NCI-H2029 treated with DMSO at 0.1 percent for 48 hours (cell line): ENCODE measurements at places on chromosomes 5 and 9.

GRCh38 chr9:6444128-6444527 lies 31.1 kb downstream of the UHRF2 start:
- DNase-seq = no peak

- DNase-seq = no peak
Measured at GRCh38 chr5:43274435-43275114, 38.6 kb downstream of the HMGCS1 start.

- peak; percentile 72 for DNase-seq
Measured at GRCh38 chr9:74773886-74774479, 113.7 kb downstream of the TRPM6 start.

GRCh38 chr9:71446106-71446472 lies 322.2 kb downstream of the CEMIP2 start:
- DNase-seq = no peak

DNA sequence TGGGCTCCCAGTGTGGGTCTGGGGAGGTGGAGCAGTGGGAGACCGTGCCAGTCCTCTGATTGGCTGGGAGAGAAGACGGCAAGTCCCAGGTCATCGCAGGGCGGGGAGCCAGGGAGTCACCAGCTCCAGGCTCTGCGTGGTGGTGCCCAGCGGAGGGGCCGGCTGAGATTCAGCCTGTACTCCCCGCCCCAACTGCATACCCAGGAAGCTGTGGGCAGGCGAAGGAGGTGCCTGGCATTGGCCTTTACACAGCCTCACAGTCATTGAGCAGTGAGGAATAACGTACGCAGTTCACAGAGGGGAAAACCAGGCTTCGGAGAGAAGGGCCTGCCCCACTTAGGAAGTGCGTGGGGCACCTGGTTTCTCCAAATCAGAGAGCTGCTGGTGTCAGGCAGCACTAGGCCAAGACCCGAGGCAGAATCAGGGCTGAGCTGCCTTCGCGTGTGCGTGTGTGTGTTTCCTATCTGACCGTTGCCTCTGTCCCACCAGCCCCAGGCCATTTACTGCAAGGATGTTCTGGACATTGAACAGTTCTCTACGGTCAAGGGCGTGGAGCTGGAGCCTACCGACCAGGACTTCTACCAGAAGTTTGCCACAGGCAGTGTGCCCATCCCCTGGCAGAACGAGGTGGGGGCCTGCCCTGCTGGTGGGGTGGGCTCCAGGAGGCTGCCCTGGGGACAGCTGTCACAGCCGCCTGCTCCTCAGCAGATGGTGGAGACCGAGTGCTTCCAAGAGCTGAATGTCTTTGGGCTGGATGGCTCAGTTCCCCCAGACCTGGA lies 6.2 kb upstream of the PRR7 start:
- no peak for DNase-seq

- DNase-seq = no peak
Measured at GRCh38 chr5:102528600-102528999, 29.8 kb upstream of the SLCO6A1 start.

DNA sequence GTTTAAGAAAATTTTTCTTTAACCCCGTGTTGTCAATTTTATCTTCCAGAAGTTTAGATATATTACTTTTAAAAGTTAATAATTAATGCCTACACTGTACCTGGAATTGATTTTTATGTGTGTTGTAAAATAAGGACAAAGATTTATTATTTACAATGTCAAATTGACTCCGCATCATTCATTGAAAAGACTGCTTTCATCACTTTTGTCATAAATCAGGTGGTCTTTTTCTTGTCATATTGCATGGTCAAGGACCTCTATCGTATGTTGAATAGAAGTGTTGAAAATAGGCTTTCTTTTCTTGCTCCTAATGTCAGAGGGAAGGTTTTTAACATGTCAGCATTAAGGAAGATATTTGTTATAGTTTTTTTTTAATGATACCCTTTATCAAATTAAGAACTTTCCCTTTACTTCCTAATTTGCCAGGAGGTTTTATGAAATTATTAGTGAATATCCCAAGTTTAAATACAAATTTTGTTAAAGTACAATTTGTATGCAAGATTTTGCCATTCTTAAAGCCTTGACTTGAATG lies 92.6 kb downstream of the WDR70 start:
- no peak for DNase-seq

GRCh38 chr5:13921578-13921977 lies 22.9 kb downstream of the DNAH5 start:
- no peak for DNase-seq

DNA sequence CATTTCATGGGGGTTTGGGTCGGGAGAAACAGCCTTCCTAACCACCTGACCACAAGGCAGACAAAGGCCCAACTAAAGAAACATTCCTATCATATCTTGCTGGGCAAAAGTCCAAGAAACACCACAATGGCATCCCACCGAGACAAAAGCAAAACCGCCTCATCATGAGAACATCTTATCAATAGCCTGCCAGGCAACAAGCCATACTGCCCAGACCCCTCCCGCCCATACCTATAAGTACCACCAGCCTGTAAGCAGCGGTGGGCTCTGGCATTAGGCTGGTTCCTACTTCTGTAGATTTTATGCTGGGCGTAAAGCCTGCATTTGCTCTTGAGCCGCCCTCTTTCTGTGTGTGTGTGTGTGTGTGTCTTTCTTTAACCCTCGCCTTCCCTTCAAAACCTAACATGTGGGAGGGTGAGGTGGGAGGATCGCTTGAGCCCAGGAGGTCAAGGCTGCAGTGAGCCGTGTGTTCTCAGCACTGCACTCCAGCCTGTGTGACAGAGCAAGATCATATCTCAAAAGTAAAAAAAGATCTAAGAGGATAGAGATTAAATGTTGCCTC lies 56.9 kb downstream of the PDE6A start:
- DNase-seq = no peak

DNA sequence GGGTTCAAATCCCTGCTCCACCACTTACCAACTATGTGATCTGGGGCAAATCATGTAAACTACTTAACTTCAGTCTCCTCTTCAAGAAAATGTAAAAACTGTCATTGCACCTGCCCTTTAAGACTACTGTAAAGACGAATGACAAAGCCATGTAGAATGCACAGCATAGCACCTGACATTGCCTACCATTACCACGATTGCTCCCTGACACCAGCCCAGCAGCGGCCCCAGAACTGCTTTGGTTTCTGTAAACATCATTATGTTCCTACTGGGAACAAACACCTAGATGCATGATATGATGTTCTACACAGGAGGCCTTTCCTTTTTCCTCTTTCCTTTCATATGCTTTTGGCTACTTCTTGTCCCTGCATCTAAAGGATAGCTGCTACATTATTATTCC lies 23.1 kb upstream of the PLPP6 start:
- no peak for DNase-seq

DNA sequence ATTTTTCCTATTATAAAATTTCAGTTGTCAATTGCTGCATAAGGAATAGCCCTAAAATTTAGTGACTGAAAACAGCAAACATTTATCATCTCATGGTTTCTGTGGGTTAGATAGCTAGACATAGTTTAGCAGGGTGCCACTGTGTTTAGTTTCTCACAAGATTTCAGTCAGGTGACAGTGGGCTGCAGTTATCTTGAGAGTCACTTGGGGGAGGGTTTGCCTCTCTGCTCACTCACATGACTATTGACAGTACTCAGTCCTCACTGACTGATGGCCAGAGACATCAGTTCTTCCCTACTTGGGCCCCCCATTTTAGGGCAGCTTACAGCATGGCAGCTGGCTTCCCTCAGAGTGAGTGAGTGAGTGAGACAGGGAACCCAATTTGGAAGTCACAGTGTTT lies 42.0 kb downstream of the PBX3 start:
- DNase-seq = no peak

DNA sequence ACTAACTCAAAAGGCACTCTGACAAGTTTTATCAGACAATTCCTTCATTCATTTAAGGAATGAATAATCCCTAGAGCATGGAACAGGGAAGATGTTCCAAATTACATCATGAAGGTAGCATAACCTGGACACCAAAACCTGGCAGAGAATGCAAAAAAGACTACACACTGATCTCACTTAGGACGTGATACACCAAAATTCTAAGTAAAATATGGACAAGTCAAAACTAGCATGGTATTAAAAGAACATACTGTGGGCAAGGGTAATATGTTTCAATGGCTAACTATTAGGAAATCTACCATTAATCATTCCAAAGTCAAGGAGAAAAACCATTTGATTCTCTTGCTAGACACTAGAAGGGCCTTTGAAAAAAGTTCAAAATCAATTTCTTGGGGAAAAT lies 176.5 kb downstream of the HSPA4 start:
- no peak for DNase-seq

DNA sequence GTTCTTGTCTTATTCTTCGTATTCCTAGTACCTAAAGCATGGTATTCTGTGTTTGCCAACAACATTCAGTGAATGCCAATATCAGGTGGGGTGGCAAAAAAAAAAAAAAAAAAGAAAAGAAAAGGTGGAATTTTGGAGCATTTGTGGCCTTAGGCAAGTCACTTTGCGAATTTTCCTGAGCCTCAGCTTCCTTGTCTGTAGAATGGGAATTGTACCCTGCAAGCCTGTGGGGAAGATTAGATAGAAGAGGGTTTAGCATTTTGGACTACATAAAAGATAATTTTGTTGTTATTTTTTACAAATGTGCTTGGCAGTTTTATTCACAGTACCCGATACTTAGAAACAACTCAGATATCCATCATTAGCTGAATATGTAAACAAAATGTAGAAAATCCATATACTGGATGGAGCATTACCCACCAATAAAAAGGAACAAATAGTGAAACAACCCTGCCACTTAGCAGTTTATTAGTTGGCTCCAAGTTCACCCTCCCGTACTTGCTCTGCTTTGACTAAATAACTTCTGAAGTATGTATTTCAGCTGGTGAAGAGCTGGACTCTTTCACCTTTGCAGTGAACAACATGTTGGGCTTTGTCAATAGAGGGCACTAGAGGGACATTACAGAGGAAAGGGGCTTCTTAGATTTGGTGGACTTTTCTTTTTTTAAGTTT lies 13.6 kb downstream of the UBE2D2 start:
- DNase-seq = peak; percentile 12

DNA sequence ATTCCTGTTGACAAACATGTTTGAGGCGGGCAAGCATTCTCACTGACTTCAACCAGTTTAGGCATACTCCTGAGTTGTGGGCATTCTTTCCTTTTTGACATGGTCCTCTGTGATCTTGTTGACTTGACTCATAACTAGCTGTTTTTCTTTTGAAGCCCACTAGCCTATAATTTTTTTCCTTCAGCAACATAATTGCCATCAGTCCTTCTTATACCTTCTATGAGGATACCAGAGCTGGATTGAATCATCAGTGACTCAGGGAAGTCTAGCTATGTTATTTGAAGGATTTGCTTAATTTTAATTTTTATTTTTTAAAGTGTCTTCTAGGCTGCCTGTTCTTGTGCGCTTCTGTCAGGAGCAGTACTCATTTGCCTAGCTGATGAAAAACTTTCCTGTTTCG lies 259.5 kb downstream of the NR3C1 start:
- no peak for DNase-seq

DNA sequence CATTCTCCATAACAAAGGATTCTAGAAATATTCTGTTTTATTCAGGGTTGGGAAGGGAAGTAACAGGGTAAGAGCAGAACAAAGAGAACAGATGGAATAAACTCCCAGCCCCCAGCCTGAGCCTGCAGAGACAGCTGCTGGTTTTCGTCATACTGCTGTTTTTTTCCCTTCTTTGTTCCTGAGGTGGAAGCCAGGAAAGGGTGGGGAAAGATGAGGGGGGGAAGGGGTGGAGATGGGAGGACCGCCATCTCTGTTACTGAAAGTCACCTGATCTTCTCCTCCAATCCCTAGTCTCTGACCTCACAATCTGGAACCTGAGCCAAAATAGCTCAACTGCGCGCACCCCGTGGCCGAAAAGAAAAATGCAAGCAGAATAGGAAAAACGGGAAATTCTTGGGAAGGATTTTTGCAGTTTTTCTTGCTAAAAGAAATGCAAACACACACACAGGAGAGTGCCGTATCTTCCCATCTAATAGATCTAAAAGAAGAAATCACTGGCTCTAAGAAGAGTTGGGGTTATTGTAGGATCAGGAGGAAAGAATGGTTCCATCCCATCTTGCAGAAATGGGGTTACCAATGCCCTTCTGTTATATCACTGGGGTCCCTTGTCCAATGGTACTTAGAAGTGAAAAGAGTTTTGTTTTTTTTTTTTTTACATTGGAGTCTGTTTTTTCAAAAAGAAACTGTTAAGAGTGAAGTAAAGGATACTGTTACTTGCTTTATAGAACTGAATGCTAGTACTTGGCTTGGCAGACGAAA lies 57.9 kb downstream of the DIAPH1 start:
- DNase-seq = peak; percentile 98

DNA sequence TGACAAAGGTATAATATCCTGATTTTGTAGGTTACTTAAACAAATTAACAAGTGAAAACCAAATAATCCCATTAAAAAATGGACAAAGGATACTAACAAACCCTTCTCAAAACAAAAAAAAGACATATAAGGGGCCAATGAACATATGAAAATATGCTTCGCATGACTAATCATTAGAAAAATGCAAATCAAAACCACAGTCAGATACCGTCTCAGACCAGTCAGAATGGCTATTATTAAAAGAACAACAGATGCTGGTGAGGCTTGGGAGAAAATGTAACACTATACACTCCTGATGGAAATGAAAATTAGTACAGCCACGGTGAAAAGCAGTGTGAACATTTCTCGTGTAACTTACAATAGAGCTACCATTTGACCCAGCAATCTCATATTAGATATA lies 1542.2 kb upstream of the CDH9 start:
- no peak for DNase-seq

DNA sequence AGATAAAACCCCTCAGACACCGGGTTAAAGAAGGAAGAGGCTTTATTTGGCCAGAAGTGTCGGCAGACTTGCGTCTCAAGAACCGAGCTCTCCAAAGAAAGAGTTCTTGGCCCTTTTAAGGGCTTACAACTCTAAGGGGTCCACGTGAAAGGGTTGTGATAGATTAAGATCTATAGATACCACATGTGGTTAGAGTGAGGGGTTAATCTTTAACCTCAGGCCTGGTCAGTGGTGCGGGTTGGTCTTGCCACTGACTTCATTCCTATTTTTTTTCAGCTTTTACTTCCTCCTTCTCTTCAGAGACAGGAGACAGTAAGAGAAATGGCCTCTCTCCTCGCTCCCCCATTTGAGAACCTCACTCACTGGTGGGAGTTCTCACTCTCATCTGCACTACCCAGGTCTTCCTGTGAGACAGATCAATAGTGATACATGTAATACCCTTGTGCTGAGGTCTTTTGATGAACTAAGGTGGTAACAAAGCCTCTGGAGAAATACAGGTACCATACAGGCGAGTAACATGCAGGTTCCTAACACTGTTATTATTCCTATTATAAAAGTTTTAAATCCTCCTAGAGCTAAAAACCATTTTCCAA lies 52.4 kb upstream of the COX7C start:
- DNase-seq = no peak

DNA sequence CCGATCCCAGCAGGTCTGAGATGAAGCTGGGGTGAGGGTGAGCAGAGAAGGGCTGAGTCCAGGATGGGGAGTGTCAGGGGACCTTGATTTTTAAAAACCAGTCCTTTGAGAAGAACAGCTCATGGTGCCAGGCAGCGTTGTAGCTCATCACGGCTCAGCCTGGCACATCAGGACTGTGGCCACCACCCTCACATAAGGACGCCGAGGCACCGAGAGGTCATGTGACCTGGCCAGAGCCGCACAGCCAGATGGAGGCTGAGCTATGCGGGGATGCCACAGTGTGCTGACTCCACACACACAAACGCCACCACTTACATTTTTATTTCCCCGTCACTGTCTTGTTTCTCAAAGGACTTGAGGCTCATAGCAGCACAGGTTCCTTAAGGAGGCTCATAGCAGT lies 32.9 kb upstream of the CEP72 start:
- DNase-seq = no peak

GRCh38 chr5:128100860-128101557 lies 17.4 kb downstream of the SLC12A2 start:
- DNase-seq = no peak
